ENCODE measurements at places on chromosomes 6 and 20.

DNA sequence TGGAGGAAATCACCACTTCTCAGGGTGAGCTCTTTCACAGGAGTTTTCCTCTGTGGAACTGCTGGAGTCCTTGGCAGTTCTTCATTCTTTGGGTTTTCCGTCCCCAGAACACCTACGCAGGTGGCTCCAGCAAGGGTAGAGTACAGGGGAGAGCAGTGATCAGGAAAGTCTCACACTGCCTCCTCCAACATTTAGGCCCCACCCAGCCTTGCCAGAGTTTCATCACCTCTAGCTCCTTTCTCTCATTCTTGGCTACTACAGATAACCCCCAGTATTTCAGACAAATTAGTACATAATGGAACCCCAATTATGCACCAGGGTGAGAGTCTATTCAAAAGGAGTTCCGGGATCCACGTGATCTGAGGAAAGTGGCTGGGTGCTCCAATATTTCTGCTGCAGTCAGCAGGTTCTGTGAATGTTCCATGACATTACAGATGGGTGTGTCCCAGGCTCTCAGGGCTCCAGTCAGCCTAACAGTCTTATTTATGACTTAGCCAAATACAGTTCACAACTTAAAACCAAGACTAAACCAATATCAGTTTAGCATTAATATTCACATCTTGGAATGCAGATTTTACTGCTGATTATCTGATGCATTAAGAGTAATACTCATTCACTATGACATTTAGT lies 44.6 kb downstream of the GPR63 start:
- DNase-seq = no peak

DNA sequence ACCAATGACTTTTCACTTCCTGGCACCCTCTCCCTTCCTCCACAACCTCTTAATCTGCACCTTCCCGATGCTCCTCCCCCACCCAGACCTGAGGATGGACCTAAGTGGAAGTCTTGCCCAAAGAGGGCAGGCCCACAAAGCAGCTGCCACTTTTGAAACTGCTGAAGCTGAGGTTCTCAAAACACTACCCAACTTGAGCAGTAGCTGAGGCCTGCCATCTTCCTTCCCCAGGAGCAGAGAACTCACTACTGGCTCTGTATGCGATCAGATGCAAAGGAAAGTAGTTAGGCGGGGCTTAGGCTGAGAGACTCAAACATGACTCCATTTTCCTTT lies 1.5 kb downstream of the HM13 start:
- DNase-seq = no peak

DNA sequence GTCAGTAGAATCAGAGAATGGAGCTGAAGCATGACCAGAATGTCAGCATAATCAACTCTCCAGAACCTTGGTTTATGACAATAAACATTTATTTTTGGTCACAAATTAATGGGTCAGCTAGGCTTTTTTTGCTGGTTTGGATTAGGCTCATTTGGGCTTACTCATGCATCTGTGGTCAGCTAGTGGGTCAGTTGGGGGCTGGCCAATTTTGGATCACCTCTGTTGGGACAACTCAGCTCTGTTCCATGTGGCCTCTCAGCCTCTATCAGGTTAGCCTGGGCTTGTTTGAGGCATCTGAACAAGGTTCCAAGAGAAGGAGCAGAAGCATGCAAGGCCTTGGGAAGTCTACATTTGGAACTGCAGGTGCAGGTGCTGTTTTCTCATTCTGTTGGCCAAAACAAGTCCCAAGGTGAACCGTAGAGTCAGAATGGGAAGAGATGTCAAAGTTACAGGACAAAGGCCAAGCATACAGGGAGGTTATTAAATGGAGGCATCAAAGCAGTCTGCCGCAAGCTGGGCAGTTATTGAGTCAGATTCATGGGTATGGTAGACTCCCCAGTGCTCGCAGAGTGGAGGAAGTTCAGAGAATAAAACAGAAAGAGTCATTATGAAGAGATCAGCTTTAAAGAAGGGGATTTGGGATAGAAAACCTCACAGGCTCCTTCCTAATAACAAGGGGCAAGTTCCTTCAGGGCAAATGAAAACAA lies 173.0 kb downstream of the PLCB4 start:
- no peak for DNase-seq

DNA sequence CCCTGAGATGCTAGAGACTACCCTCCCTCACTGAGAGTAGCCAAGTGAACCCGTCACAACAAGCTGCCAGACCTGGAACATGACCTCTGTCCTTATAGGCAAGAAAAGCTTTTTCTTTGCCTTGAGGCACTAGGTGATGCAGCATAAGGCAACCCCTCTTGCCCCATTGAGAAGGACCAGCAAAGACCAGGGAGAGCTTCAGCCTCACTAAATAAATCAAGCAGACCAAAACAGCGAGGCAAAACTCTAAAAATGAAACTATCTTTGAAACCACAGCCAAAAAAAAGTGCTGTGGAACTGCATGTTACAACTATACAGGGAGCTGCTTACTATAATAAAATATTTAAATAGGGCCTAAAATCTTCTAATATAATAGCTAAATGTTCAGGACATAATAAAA lies 62.6 kb upstream of the FAM83B start:
- DNase-seq = no peak

DNA sequence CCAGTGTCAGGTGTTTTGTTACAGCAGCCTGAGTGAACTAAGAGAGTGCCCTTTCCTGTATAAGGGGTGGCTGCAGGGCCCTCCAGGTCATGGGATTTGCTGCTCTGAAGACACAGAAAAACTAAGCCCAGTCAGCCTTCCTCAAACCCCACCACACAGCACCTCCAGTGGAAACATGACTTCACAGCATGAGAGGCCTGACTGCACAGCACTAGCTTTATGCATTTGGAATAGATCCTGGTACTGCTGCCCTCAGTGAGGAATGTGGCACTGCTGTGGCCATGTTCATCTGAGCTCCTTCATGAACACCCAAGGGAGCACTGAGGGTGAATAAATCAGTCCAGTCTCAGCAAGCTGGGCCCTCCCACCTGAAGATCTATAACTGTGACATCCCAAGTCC lies 296.1 kb upstream of the FOXQ1 start:
- no peak for DNase-seq

DNA sequence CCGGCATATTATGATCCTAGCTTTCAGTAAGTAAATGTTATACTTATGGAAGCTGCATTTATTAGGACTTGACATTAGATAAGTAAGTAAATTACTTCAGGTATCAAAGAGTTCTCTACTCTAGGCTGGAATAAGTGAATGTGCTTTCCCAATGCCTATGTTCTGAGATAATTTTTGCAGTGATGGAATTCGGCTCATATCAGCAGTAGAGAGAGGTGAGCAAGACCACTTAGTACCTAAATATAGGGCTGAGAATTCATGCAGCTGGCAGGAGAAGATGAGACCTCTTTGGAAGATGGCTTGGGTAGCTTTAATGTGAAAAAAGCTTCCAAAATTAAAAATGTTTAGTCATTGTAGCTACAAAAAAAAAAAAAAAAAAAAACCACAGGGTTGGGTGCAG lies 13.3 kb upstream of the BEND3 start:
- no peak for DNase-seq

- no peak for DNase-seq
These were observed 189.4 kb upstream of the ECI2 start for GRCh38 chr6:4324746-4325145.

- DNase-seq = no peak
These were observed 111.3 kb downstream of the BCKDHB start for GRCh38 chr6:80217794-80218193.

GRCh38 chr20:45938727-45939438 lies 4.4 kb downstream of the PCIF1 start:
- no peak for DNase-seq

DNA sequence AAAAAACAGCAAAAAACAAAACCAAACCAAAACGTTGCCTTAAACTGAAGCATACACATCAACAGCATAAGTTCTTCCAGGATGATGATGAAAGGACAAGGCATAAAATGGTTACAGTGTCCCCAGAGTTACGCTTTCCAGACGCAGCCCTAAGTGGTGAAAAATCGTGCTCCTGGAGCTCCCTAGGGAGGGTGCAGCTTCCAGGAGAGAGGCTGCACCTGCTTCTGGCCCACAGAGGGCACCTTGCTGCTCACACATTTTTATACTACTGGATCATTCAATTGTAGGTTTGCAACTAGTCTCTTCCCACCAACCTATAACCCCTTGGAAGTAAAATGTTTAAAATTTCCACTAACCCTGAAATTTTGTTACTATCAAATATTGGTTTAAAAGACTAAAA lies 115.0 kb downstream of the PRKN start:
- no peak for DNase-seq

DNA sequence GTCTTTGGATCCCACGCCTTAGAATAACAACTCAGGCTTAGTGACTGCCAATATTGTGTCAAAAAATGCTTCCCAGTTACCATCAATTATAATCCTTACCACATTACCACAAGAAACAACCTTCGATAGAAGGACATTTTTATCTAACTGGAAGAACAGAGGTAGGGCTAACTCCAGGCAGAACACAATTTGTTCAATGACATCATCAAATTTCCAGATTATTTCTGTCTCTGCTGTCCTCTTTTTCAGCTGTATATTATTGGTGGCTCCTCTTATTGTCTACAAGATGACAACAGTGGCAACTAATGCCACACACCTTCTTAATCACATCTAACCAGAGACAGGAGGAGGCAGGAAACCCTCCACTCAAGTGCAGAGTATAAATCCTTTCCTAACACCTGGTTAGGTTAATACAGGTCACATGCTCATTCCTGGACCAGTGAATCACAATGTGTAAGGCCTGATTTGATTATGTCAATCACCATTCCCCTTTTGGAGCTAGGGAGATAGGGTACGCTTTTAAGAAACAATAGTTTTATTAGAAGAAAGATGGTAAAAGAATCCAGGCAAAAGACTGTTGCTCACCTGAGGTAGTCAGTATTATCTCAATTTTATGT lies 18.0 kb downstream of the KHDC1L start:
- DNase-seq = no peak

GRCh38 chr6:111573892-111574797 lies 31.5 kb downstream of the TRAF3IP2 start:
- DNase-seq = no peak

GRCh38 chr6:44038543-44039065 lies 88.6 kb downstream of the MRPL14 start:
- DNase-seq = no peak

GRCh38 chr6:138386897-138387296 lies 9.2 kb downstream of the SMIM28 start:
- DNase-seq = no peak

GRCh38 chr20:17587148-17587547 lies 17.3 kb downstream of the DSTN start:
- DNase-seq = no peak
